Mesothelial cell of epicardium (in vitro differentiated cells): ENCODE measurements at places on chromosomes 1 and 21.
A peak's percentile ranks its signal among the peaks of the same experiment; 100 is the strongest.

GRCh38 chr1:152170287-152170905, 11.4 kb upstream of the RPTN start:
- no peak for DNase-seq

GRCh38 chr1:86713477-86713876, 9.1 kb downstream of the SH3GLB1 start:
- no peak for DNase-seq

DNA sequence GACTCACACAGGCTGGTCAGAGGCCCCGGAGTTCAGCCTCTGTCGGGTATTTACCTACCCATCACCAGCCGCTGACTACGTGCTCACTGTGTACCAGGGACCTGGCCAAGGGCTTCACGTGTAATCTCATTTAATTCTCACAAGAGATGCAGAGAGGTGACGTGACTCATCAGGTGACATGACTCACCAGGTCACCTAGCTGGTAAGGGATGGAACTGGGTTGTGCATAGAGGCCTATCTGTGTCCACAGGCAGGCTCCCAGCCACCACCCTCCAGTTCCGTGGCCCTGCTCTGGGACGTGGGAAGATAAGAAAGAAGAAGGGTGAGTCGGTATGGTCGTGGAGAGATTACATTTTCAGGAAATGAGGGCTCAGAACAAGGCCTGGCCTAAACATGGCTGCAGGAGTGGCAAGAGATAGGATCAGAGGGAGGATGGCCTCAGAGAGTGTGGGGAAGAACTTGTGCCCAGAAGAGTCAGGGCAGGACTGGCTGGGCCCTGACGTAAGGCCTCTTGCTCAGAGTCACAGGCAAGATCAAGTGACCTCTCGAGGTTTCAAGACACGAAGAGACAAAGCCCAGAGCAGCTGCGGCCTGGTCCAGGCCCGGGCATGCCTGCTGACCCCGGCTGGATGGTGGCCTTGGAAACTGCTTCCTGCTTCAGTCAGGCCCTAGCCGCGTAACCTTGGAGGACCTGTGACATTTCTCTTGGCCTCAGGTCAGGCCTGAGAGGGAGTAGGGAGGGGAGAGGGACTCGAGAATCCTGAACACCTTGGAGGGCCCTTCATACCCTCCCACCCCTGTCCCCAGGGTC, 52.7 kb upstream of the WASF2 start:
- DNase-seq = no peak

DNA sequence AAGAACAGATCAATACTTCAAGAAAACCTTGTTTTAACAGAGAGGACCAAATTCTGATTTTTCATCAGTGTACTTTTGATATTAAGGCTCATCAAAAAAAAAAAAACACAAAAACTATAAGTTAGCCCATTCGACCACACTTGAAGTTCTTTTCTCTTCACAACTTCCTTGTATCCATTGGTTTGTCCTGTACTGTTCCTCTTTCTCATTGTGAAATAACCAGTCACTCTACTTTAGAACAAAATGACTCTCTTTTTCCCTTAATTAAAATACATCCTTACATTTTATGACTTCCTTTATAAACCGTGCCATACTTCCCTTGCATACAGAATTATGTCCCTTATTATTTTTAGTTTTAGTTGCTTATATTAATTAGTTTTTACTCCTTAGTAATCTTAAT, 8.4 kb downstream of the QSOX1 start:
- no peak for DNase-seq

- DNase-seq = no peak
These were observed 14.6 kb downstream of the SYF2 start for GRCh38 chr1:25217598-25218232.

DNA sequence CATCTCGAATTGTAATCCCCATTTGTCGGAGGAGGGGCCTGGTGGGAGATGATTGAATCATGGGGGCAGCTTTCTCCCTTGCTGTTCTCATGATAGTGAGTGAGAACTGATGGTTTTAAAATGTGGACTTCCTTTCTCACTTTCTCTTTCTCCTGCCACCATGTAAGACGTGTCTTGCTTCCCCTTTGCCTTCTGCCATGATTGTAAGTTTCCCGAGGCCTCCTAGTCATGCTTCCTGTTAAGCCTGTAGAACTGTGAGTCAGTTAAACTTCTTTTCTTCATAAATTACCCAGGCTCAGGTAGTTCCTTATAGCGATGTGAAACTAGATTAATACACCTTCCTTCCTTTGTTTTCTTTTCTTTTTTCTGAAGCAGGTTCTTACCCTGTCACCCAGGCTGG, 13.9 kb downstream of the DNAJC6 start:
- DNase-seq = no peak

DNA sequence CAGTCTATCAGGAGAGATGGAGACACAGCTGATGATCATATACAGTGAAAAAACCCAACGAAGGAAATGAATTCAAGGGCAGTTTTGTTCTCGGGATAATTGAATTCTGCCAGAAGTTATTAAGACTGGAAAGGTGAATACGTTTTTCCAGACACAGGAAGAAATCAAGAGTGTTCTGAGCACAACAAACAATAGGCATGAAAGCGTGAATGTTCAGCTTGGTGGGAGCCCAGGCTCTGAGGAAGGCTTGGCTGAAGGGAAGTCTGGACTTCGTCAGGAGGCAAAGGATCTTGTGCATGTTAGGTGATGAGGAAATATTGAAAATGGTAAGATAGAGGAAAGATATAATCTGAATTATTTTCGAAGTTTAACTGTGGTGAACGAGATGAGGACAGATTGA, 50.4 kb downstream of the CYYR1 start:
- no peak for DNase-seq

- no peak for DNase-seq
These were observed 259.3 kb upstream of the CACYBP start for GRCh38 chr1:174740249-174740968.

GRCh38 chr1:59383963-59384362, 87.1 kb downstream of the FGGY start:
- DNase-seq = no peak

DNA sequence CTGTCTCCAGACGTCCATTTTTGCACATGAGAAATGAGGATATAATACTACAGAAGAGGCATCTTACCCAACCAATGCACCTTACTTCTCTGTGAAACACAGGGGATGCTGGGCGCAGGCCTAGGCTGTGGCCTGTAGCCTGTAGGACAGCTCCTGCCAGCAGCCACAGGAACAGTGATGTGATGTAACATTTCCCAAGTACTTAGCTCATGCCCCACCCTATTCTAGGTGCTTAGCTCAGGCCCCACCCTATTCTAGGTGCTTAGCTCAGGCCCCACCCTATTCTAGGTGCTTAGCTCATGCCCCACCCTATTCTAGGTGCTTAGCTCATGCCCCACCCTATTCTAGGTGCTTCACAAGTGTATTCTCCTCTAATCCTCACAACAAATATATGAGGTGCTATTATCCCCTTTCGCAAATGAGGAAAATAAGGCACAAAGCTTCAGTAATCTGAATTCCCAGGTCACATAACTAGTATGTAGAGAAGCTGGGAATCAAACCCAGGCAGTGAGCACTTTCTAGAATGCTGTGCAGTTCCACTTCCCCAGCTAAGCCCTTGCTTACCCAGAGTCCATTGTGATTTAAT, 4.6 kb upstream of the NAXE start:
- no peak for DNase-seq

- DNase-seq = no peak
These were observed 280.6 kb downstream of the TTLL7 start for GRCh38 chr1:83718338-83718737.

DNA sequence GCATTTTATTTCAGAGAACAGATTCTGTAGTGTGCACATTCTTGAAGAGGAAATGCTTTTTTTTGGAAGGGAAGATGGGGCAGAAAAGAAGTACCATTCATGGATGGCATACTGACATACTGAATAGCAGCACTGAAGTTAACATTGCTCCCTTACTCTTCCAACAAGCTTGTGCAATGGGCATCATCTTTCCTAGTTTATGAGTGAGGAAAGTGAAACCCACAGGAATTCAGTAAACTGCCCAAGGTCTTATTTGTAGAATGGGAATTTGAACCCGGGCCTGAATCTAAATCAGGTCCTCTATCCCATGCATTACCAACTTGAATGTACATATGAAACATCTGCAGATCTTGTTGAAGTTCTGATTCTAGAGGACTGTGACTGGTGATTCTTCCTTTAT, 215.7 kb upstream of the FGGY start:
- DNase-seq = no peak

- peak; percentile 42 for DNase-seq
These were observed 237.9 kb upstream of the PBX1 start for GRCh38 chr1:164320790-164321731.

DNA sequence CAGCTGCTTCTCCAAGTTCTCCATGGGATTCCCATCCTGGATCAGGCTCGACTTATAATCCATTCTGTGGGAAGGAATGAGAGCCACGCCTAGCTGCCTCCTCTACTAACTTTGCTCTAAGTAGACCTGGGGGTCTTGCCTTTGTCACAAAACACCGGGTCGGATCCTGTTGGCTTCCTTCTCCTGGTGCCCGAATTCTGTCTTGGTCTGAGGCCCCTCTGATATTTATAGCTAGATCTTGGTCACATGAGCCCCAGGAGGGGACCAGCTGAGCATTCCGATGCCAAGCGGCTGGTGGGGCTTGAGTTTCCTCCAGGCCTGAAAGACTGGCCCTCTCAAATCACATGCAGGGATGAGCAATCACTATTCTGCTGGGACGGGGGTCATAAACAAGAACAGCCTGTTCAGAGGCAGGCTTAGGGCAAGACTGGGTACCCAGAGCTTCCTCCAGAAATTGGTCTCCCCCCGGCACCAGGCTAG, at the start of gene TRIM63:
Gene TRIM63, minus strand, starts transcription at position 199 of the 480 bp plus-strand sequence. Its CDS starts 136 bp downstream, at position 63.
- no peak for DNase-seq

DNA sequence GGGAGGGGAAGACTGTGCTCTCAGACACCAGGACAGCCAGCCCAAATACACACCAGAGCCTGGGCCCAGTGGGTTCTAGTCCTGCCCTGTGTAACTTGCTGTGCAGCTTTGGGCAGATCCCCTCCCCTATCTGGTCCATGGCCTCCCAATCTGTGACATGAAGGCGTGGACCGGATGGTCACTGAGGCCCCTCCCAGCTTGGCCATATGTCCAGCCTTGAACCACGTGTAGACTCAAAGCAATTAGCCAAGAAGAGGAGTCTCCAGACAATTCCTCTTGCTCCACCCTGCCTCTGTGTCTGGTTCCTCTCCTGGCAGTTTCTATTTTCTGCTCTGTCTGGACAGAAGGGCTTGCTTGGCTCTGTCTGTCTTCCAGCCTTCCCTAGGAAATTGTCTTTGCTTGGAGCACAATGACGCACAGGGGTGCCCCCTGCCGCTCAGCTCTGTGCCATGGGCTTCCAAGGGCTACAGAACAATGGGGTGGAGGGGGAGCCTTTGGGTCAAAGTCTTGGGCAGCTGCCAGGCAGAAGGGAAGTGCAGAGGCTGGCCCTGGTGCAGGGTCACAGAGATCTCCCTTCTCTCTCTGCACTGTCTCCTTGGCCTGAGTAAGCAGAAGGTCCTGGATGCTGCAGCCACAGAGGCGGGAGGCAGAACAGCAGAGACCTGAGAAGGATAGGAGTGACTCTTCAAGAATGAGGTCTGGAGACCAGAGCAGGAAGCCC, 66.1 kb downstream of the TENT5C start:
- no peak for DNase-seq
